ENCODE measurements at places on chromosomes 12 and 14. TPM values are rescaled to one million over a fixed set of nuclear protein-coding genes. Genes with fewer than 3 reads are reported as not detected.

- no peak for DNase-seq
These were observed 290.4 kb downstream of the AACS start for GRCh38 chr12:125355614-125356013.

DNA sequence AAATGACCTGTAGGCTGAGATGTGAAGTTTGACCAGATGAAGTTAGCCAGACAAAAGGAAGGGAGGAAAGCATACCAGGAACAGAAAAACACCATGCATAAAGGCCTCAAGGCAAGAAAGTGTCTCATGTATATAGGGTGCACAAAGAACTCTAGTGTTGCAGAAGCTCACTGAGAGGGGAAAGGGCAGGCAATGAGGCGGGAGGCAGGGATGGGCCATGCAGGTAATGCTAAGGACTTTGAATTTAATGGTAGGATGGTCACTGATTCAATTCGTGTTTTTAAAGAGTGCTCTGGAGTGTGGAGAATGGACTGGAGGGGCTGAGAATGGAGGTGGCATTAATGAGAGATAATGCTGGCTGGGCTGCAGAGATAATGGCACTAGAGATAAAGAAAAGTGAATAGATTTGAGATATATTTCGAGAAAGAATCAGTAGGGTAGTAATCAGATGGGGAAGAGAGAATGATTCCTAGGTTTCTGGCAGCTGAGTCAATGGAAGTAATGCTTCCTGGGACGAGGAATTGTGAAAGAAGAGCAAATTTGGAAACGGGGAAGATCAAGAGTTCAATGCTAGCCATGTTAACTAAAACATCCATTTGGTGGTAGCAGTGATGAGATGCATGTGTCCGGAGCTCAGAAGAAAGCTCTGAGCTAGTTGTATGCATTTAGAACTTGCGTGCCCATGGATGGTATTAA is 43.1 kb downstream of the LIMA1 start:
- DNase-seq = no peak

DNA sequence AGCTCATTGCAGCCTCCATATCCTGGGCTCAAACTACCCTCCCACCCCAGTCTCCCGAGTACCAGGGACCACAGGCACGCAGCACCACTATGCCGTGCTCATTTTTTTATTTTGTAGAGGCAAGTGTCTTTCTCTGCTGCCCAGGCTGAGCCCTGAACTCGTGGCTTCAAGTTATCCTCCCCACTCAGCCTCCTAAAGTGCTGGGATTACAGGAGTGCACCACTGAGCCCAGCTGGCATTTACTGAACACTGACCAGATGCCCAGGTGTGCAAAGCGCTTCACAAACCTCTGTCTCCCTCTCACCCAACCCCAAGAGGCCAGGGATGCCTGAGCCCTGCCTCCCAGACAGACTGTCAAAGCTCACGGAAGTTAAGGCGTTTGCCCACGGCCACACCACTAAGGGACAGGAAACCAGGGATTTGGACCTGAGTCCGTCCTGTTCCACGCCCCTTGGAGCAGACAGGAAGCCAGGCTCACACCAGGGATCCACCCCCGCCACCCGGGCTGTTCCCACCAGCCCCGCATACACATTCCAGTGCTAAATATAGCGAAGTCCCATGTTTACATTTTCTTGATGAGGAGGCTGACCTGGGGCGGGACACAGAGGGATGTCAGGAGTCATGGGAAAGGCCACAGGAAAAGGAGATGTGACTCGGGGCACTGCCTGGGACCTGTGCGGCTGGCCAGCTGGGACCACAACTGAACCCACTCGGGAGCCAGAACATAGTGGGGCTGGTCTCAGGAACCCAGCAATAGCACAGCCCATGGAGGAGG is 51.2 kb downstream of the TESC start:
- DNase-seq = peak; percentile 61

GRCh38 chr12:43318021-43318420 is 234.0 kb downstream of the ADAMTS20 start:
- DNase-seq = no peak

- peak; percentile 24 for DNase-seq
These were observed 72.8 kb upstream of the IFNG-AS1 start for GRCh38 chr12:67916266-67916970.

- DNase-seq = no peak
These were observed 315 bp downstream of the ABCD2 start for GRCh38 chr12:39619316-39619659.

GRCh38 chr14:38053666-38054065 is 154.0 kb upstream of the SSTR1 start:
- no peak for DNase-seq

- no peak for DNase-seq
These were observed 103.7 kb downstream of the TBX3 start for GRCh38 chr12:114580306-114580705.

DNA sequence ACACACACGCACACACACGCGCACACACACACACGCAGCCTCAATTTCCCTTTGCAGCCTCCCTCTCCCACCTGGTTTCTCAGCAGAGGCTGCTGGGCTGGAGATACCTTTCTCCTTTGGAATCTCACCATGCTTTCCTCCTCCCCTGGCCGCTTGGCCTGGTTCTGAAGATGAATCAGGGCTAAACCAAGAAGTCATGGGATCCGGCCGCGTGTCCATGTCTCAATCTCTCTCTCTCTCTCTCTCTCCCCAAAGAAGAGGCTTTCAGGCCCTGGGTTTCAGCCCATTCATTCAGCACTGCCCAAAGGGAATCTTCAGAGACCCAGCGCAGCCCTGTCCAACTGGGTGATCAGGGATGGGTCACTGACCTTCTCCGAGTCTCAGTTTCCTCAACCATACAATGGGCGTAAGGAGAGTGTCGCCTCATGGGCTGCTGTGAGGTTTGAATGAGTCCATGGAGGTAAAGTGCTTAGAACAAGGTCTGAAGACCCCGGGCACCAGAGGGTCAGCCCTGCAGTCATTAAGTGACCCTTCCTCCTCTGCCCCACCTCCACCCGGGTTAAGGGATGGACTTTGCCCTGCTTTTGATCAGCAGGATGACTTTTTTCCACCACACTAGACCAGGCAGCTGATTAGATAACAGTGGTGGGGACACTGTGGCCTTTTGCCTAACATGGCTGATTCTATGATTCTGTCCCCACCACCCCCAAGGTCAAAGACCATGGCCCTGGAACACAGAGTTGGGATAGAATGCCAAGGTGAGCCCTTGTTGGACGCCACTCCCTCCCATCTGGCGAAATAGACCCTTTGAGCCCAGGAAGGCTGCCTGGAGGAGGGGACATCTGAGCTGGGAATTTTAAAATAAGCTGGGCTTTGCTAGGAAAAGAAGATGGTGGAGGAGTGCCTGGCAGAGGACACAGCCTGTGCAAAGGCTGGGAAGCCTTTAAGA is 42.1 kb downstream of the SCARB1 start:
- DNase-seq = no peak

DNA sequence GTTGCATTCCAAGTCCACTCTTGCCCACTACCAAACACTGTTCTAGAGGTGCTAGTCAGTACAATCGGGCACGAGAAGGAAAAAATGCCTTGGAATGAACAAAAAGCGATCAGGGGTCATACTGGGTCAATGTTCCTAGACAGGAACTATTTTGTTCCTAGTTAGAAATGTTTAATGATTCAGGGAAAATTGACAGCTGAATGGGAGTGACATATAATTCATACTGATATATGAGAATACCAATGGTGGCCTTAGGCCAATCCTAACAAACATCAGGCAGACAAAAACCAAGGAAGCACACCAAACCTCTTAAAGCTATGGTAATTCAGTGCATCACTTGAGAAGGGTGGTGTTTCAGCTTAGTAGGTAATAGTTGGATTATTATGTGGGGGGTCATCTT is 51.1 kb downstream of the ANAPC7 start:
- DNase-seq = no peak

DNA sequence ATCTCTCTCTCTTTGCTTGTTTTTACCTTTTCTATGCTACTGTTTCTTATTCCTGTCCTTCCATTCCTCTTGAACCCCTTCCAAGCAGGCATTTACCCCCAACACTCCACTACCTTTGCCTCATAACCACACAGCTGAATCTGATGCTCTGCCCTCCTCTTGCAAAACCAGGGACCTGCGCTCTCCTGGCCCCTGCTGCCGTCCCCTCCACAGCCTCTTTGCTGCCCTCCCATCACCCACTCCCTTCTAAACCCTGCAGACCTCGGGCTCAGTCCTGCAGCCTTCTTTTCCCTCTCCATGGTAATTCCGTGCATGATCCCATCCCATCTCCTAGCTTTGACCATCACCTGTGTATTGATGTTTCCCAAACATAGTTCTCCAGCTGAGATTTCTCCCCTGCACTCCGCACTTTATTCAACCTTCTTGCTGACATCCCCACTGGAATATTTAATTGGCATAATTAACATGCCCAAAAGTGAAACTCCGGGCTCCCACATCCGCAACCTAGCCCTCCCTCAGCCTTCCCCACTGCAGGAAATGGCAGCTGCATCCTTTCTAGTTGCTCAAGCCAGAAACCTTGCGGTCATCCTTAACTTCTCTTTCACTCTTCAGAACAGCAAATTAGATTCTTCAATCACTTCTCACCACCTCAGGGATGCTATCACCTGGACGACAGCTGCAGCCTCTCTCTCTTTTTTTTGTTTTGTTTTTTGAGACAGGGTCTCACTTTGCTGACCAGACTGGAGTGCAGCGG is 16.0 kb downstream of the FIGNL2 start:
- DNase-seq = no peak

The C12orf60 gene
- 1.1 TPM for polyA plus RNA-seq

The DAO gene
- polyA plus RNA-seq = not detected

The TPH2 gene
- not detected for polyA plus RNA-seq

All from IMR-90 (cell line).